ENCODE measurements at places on chromosomes 7 and 10.

GRCh38 chr10:74738052-74738451 is 88.3 kb upstream of the KAT6B start:
- no peak for DNase-seq

DNA sequence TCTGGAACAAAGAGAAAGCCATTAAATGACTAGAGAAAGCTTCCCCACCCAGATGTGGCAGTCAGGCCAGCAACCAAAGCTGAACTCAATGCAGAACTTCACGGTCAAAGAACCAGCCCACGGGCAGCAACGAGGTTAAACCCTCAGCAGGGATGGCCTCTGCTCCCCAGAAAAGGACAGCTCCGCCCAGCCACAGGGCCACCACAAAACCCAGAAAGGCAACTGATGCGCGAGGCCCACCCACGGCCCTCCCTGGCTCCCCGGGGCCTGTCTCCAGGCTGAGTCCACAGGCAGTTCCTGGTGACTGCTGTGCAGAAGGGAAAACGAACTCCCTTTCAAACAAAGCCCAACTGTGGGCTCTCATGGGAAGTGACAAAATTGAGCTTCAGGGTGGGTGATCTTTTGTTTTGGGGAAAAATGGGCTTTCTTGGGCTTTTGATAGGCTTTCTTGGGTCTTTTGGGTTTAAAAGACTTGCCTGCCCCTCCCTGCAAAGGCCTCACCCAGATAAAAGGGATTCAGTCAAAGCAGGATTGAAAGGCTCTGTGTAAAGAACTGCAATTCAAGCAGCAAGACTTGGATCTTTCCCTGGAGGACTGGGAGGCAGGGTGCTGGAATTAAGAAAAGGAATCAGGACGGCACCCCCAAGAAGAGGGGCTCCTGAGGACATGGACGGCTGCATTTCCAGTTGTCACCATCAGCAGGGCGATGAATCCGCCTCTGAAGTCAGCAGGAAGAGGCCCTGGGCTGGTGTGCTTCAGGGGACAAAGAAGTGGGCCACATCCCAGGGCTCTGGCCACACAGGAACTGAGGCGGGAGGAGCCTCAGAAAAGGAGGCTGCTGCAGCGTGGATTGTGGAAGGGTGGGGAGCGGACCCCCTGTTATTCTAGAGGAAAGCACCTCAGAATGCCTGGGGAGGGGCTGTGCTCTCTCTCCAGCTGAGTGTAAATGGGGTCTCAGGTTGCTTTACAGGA is 209.9 kb downstream of the USP6NL start:
- DNase-seq: no peak

- no peak for DNase-seq
Observed at GRCh38 chr10:297567-297966, 162.3 kb downstream of the ZMYND11 start.

DNA sequence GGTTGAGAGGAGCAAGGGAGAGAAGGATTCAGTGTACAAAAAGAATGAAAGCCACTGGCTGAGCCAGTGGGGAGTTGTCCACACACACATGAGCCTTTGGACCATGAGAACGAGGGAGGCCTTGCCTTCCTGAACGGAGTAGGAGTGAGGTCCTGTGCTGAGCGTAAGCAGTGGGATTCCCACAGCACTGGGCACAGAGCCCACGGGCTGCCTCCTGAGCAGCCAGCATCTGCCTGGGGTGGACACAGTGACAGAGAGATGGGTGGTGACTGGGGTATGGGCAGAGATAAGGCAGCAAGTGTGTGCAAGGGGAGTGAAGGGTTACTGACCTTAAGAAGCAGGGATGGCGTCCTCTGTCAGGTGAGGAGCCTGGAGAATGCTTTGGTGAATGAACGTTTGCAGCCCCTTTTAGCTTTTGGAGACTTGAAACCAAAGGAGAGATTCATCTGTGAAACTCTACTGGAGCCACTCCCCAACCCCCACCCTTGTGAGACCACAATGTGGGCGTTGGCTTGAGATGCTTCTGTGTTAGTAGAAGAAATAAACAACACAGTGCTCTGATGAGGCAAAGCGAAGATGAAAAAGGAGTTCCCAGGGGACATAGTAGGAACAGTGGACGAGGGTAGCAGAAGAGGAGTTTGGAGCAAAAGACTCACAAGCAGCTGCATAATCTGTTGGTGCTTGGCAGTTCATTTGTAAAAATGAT is 56.5 kb downstream of the FIGNL1 start:
- DNase-seq: no peak

DNA sequence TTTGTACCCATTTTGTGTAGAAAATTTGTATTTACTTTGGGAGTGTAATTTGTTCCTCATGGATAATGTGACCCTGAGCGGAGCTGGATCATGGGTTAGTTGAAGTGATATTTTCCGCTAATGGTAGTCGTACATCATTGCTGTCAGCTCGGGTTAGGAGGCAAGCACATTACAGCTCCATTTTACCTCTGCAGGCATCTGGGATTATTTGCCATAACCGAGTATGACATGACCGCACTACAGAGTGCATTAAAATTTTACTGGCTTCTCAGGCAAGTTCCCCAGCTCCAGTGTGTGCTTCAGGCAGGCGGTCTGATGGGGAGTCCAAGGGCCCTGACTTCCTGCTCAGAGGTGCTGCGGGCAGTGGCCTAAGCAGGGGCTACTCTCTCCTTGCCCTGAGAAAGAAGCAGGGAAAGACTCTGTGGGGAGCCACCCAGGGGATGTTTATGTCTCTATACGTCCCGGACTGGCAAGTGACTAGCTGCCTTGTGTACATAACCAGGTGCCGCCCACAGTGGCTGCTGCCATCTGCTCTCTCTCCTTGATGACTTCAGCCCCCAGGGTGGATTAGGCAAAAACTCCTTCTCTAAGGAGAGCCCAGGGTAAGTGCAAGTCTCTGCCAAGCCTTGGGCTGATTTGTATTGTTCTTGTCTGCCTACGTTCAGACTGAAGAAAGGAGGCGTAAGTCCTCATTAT is 685.3 kb upstream of the GALNT17 start:
- DNase-seq: no peak

DNA sequence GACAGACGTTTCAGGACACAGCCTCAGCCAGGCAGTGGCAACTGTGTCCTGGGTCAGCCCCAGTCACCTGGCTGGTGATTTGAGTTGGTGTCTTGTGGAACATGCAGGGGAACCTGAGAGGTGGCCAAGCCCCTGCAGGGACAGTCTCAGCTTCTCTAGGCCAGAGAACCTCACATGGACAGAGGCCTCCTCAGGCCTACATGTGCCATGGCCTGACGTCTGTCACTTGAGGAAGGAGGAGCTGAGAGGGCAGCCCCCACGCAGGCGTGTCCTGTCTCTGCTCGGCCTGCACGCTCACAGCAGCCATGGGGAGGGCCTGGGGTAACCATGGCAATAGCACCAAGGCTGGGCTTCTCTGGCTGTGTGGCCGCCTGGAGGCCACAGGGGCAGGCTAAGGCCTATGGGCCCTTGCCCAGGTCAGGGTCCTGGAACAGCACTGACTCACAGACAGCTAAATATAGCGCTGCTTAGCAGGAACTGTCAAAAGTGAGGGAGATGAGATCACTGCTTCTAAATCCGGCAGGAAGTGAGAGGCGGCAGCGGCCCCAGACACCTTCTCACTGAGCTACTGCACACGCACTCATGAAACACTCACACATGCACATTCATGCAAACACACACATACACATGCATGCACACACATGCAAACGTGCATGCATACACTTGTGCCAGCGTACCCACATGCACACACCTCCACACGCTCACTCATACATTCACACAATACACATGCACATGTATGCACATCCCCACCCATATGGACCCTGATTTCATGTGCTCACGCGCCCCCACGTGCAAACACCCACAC is 57.0 kb downstream of the YKT6 start:
- peak; percentile 56 for DNase-seq

- DNase-seq: no peak
Observed at GRCh38 chr7:128448751-128449302, 6.9 kb upstream of the HILPDA start.

DNA sequence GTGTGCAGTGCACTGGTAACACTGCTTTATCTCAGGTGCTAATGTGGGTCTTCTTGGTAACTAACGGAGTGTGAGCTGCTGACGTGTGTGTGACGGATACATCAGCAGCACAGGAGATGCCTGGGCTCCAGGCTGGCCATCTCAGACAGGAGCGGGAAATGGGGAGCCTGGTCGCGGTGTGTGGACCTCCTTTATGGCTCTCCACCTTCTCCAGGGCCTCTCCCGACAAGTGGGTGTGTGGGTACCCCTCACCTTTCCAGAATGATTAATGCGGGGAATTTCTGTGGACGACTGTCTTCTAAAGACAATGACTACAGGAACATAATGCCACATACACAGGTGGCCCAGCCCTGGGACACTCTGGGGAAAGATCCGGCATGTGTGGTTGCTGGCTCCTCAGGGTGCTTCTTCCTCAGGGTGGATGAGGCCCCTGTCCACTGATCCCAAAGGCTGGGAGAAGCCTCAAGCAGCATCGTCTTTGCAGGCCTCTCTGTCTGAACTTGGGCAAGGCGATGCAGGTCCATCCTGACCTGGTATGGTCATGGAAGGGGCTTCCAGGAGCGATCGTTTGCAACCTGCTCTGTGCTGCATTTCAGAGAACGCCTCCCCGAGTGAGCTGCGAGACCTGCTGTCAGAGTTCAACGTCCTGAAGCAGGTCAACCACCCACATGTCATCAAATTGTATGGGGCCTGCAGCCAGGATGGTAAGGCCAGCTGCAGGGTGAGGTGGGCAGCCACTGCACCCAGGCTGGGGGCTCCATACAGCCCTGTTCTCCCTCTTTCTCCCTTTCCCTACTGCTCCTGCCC is 20.3 kb upstream of the CSGALNACT2 start:
- no peak for DNase-seq

DNA sequence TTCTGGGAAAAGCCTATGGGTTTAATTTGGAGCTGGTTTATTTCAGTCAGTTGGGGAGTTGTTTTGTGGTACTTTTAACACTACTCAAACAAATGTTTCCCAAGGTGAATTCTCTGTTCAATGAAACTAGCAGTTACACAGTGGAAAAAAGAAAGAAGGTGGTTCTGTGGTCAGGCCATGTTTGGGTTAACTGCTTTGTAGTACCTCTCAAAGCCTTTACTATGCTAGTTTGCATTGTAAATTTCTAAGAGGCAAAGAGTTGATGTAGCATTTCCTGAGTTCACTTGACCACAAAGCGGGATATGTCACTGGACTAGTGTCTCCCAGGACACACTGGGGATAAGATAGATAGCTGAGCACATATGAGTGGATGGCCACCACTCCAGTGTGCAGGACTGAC is 145.4 kb downstream of the KIF20B start:
- DNase-seq: no peak

GRCh38 chr10:13690281-13690825 is 103.6 kb downstream of the PRPF18 start:
- DNase-seq: no peak

DNA sequence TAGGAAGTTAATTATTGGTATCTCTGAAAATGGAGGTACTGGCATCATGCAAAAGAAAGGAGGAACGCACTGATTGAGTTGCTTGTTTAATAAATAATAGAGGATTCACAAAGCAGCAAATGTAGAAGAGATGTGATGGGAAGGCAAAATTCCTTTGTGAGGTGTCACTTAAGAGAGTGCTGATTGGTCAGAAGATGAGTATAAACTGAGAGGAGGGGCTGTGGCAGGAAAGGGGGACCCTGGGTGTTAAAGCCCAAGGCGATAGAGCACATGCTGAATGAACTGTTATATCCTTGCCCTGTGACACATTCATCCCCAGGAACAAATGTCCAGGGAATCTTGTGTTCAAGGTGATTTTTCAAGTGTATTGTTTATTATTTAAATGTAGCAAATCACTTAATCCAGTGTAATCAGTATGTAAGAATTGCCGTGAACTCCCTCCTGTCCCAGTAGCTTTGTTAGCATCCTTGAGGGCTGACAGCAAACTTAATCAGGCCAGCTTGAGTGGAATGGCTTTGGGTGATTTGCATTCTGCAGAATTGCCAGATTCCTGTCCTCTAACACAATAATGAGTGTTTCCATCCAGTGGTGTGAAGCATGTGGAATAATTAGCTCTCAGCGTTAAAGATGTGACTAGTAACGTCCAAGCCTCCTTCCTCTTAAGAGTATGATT is 111.9 kb downstream of the CHN2 start:
- DNase-seq: no peak

DNA sequence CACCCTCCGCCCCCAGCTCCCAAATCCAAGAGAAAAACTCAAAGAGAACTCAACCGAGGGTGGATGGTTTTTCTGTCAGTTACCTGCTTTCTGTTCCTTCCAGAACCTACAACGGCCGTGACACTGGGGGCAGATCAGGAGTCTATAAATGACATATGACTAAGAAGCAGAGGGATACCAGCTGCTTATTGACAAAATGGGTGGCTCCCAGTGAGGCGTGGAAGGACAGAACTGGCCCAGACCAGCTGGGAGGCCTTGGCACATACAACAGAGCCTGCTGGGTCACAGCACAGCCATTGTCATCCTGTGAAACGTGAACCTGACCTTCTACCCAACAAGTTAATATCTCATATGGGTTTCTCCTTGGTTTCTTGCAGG is 84.3 kb upstream of the ADRB1 start:
- DNase-seq: no peak

- no peak for DNase-seq
Observed at GRCh38 chr7:127114742-127115265, 137.9 kb downstream of the GRM8 start.

DNA sequence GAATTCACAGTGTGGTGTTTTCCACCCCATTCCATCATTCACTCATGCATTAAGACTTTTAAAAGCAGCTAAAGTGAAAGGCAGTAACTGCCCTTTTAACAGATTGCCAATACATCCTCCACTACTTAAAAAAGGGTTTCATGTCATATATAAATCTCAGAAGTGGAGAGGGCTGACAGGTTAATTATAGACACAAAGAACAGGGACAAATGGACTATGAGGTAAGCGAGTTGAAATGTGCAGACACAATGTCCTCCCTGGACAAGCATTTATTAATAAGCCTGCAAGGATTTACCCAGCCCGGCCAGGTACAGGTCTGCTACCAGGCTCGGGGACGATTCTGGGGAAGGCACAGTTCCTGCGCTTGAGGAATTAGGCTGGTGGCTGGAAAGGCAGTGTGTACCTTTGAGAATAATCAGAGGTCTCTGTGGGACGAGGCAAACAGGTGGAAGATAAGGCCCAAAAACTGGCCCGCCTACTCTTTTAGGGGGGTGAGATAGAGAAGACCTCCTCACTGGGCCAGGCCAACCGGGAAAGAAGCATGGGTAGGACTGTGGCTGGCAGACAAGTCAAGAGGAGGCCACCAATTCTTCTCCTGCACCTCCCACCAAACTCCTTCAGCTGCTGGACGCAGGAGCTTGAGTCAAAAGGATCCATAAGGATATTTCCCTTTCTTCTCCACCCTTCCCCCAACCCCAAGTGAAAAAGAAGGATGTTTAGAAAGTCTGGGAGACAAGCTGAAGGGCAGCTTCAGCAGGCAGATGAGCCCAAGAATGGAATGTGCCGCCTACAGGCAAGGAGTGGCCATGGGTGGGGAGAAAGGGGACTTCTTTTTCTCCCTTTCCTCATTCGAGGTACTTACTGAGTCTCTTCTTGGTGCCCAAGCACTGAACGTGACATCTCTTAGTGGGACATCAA is 1.5 kb downstream of the PDLIM1 start:
- peak; percentile 55 for DNase-seq

GRCh38 chr7:17046666-17047065 is 164.9 kb upstream of the AGR3 start:
- DNase-seq: no peak

GRCh38 chr7:137304624-137305235 is 38.8 kb downstream of the PTN start:
- DNase-seq: no peak
